T follicular helper cell (primary cell): ENCODE measurements at places on chromosomes 4 and X.

GRCh38 chrX:15960237-15960636, 105.6 kb upstream of the AP1S2 start:
- no peak for DNase-seq

- no peak for DNase-seq
Observed at GRCh38 chr4:5474756-5475155, 233.6 kb downstream of the EVC2 start.

DNA sequence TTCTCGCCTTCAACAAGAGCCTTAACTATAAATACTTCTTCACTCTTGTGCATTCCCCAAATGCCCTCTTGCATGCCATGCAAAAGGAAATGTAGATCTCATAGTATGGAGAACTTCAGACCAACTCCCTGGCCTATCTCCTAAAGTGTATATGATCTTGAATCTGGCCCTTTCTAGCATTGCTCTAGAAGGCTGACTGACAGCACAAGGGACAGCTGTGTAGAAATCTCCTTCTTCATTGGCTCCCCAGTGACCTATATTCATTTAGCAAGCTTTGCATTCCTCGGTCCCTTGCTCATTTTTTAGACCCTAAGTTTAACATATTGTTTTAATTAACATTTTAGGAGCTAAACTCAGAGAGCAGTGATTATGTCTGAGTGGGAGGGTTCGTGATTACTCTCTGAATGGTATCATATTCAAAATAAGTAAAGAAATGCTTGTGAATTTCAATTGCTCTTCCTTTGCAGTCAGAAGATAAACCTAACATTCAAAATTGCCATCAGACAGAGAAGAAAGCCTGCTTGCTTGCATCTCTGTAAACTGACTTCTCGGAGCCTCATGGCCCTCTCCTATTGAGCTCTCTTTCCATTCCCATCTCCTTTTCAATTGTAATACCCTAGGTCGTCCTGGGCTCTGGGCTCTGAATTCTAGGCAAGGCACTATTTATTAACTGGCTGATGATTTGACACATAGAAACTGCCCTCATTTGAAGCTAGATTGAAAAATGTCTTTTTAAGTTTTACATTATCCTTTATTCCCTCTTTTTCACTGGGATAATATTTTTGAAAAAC, 120.3 kb upstream of the PRKG2 start:
- no peak for DNase-seq

DNA sequence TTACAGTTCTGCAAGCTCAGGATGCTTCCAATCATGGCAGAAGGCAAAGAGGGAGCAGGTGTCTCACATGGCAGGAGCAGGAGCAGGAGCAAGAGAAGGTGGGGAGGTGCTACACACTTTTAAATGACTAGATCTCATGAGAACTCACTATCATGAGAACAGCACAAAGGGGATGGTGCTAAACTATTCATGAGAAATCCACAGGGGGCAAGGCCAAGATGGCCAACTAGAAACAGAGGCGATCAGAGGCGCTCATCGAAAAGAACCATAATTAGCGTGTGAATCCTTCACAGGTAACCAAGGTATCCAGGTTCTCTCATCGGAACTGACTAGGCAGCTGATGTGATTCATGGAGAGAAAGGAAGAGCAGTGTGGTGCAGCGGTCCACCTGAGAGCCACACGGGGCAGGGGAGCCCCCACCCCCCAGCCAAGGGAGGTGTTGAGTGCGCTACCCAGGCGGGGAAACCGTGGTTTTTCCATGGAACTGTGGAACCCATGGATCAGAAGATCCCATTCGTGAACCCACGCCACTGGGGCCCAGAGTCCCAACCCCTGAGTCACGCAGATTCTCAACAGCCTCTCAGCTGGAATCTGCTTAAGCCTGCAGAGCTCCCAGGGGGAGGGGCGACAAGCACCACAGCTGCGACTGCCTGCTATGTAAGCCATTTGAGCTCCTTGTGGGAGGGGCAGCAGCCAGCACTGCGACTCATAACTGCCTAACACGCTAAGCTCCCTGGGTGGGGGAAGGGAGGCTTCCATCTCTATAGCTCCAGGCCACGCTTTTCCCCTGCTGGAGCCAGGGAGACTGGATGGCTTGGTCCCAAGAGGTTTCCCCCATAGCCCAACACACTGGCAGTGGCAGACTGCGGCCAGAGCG, 46.7 kb downstream of the FGF16 start:
- DNase-seq = no peak
